ENCODE measurements at places on chromosomes 11 and 22.

DNA sequence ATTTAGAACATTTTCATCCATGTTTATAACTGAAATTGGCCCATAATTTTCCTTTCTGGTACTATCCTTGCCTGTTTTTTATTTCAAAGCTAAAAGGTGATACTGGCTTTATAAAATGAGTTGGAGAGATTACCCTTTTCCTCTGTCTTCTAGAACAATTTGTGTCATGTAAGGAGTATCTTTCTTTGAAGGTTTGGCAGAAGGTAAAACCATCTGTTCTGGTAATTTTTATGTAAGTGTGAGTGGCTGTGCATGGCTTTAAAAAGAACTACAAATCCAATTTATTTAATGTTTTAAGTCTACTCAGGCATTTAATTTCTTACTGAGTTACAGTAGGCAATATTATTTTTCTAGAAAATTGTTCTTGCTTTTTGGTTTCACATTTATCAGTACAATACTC is 7.7 kb upstream of the MRGPRD start:
- DNase-seq: no peak

- DNase-seq: no peak
Observed at GRCh38 chr11:122755409-122755808, 82.9 kb upstream of the CRTAM start.

GRCh38 chr22:40746428-40747220 is 67.3 kb downstream of the MCHR1 start:
- DNase-seq: no peak

DNA sequence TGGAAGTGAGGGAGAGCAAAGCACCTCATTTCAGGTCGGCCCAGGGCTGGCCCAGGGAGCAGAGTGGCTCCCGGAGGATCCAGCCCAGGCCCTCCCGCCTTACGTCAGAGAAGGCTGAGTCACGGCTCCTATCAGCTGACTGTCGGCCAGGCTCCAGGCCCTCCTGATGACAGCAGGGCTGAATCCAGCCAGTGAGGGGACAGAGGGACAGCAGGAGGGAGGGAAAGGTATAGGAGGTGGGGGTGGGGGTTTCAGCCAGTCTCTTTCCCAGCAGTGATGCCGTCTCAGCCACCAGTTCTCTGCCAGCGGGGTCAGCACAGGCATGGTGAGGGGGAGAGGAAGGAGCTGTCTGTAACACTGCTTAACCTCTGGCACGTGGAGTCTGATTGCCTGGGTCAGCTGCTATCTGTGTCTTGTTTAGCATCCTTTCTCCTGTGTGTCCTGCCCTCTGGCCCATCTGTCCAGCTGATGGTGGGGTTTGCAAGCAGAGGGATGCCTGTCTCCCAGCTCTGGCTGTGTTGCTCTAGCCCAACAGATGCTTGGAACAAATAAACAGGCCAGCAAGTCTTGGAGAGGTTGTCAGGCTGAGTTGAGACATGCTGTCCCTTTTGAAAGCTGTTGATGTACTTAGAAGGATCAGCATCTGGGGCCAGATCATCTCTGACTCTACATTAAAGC is 74.0 kb downstream of the ADAMTS15 start:
- no peak for DNase-seq

DNA sequence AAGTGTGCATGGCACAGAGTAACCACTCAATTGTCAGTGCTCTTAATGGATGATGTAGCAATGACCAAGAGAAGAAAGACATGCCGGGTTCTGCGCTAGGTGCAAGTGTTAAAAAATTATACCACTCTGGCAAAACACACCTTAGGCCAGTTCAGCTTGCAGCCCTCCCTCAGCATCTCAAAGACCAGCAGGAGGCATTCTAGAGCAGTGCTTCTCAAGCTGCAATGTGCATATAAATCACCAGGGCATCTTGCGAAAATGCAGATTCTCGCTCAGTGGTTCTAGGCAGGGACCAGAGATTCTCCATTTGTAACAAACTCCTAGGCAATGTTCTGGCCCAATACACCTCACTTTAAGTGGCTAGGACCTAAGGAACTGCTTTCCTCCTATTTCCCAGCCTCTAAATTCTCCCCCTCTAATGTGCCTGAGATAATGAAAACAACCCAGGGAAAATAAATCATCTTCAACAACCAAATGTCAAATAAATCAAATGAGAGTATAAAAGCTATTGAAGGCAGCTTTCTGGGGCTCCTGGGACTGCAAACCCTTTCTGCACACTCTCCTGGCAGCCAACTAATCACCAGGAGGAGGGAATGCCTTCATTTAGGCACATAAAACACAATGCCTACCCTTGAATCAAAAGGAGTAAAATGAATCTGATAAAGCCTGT is 337.2 kb upstream of the API5 start:
- no peak for DNase-seq

DNA sequence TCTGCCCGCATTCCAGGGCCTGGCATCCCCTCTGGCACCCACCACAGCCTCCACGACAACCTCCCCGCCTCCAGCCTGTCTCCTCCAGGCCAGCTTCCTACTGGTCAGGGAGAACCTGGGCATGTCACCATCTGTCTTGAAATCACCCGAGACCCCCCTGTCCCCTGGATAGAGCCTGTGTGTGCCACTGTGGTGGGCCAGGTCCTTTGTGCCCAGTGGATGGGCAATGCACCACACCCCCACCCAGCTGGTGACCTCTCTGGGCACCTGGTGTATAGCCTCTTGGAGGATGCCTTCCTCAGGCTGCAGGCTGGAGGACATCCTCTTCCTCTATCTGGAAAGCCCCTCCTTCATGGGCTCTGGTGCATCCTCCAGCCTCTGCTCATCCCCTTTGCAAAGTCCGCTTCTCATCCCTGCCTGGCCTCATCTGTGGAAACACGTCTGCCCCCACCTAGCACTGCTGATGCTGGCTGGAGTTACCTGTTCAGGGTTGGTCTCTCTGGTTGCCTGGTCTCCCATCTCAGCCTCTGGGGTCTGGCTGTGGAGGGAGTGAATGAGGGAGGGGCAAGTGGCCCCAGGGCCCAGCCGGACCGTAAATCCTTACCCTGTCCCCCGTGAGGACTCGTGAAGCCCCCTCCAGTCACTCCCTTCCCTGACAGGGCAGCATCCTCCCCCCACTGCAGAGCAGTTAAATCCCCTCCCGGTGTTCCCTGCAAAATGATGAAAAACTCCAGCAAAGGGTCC is 589.6 kb downstream of the TBC1D22A start:
- DNase-seq: no peak

- no peak for DNase-seq
Observed at GRCh38 chr11:112294688-112295340, 34.2 kb upstream of the PLET1 start.

- peak; percentile 70 for DNase-seq
Observed at GRCh38 chr11:5004424-5005274, 10.0 kb downstream of the OR51L1 start.

- DNase-seq: no peak
Observed at GRCh38 chr11:126698576-126698975, 302.0 kb downstream of the KIRREL3 start.

- no peak for DNase-seq
Observed at GRCh38 chr11:109209572-109209971, 212.4 kb upstream of the C11orf87 start.

- DNase-seq: no peak
Observed at GRCh38 chr11:132030896-132031295, 660.5 kb downstream of the NTM start.

GRCh38 chr11:13784855-13785254 is 116.4 kb downstream of the FAR1 start:
- DNase-seq: no peak

- no peak for DNase-seq
Observed at GRCh38 chr22:16974298-16975084, 33.5 kb downstream of the GAB4 start.

GRCh38 chr22:31442768-31443489 is 43.5 kb downstream of the DRG1 start:
- no peak for DNase-seq

DNA sequence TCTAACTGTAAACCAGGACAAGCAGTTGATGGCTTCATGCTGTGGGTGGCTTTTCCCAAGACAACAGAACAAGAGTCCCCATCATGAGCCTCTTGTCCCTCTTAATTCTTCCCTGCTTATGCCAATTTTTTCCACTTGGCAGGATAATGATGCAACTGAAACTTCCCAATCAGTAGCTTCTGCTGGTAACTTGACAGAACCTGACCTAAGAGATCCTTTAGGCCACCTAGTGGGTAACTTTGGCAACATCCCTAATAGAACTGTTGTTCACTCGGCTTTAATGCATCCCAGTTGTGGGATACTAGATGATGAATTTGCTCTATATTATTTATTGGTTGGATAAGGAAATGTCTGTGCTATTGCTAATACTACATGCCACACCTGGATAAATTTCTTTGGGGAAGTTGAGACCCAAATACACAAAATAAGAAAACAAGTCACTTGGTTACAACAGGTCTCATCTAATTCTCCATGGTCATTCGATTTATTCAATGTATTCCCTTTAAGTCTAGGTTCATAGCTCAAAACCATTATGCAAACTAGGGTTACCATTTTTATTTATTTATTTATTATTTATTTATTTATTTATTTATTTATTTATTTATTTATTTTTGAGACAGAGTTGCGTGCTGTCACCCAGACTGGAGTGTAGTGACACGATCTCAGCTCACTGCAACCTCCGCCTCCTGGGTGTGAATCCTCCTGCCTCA is 41.4 kb upstream of the NFAM1 start:
- no peak for DNase-seq
